ENCODE measurements at places on chromosomes 2 and 18.

DNA sequence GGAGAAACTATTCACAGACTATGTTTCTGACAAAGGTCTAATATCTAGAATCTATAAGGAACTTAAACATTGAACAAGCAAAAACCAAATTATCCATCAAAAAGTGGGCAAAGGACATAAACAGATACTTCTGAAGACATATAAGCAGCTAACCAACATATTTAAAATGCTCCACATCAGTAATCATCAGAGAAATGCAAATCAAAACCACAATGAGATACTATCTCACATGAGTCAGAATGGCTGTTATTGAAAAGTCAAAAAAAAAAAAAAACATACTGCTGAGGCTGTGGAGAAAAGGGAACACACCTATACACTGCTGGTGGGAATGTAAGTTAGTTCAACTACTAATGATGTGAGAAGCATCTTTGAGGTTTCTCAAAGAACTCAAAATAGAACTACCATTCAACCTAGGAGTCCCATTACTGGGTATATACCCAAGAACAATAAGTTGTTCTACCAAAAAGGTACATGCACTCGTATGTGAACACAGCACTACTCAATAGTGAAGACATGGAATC lies 220.4 kb upstream of the TFPI start:
- no peaks in the 10 kb centered on the region for H3K27me3 ChIP-seq
- no peak overlapping the region for H3K27ac ChIP-seq
- DNase-seq: no peak
- H3K4me3 ChIP-seq: no peak overlapping the region
- H3K4me1 ChIP-seq: no peaks in the 10 kb centered on the region
- H3K36me3 ChIP-seq: no peaks in the 10 kb centered on the region

GRCh38 chr2:134634054-134634753 lies 84.6 kb downstream of the TMEM163 start:
- no peak overlapping the region for H3K27ac ChIP-seq
- peaks cover 7% of the 10 kb centered on the region for H3K27me3 ChIP-seq
- H3K4me1 ChIP-seq: no peaks in the 10 kb centered on the region
- no peaks in the 10 kb centered on the region for H3K36me3 ChIP-seq

GRCh38 chr2:85792783-85793441 lies 39.1 kb downstream of the ATOH8 start:
- H3K27ac ChIP-seq: no peak overlapping the region
- no peaks in the 10 kb centered on the region for H3K27me3 ChIP-seq
- H3K4me1 ChIP-seq: peaks cover 8% of the 10 kb centered on the region
- peak; percentile 40 for DNase-seq
- H3K4me3 ChIP-seq: no peak overlapping the region

DNA sequence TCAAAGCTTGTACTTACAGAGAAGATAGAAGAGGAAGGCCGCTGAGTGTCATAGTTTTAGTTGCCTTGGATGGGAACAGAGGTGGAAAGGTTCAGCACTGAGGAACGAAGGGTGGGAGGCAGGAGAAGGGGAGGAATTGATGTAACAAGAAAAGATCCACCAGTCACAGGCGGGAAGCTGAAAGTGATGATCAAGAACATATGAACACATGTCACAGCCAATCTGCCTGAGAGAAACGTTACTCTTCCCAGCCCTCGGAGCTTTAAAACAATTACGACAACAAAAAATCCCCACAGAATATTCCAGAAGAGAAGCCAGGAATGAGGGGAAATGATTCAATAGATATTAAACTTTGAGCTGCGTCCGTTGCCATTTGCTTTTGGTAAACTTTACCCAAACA lies 87.1 kb downstream of the TSHZ1 start:
- H3K36me3 ChIP-seq: no peaks in the 10 kb centered on the region
- no peak for DNase-seq
- no peaks in the 10 kb centered on the region for H3K27me3 ChIP-seq
- H3K27ac ChIP-seq: no peak overlapping the region

DNA sequence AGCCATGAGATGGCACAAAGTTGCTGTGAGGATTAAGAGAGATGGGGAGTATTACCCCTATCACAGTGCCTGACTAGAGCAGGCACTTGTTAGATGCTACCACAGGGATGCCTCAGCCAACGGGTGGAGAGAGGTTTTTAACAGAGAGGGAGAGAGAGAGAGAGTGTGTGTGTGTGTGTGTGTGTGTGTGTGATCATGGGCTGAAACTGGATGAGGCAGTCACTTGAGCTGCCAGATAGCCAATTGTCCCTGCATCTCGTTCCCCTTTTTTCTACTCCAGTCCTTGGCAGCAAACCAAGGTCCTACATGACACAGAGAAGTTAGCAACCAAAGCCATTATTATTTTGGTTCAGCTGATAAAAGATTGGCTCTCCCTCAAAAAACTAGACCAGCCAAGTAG lies 3.0 kb downstream of the CD8A start:
- DNase-seq: no peak
- H3K4me3 ChIP-seq: no peak overlapping the region
- H3K36me3 ChIP-seq: no peaks in the 10 kb centered on the region
- H3K27ac ChIP-seq: no peak overlapping the region

GRCh38 chr18:75204732-75205513 lies 4.0 kb downstream of the PTGR3 start:
- no peak overlapping the region for H3K4me3 ChIP-seq
- H3K27ac ChIP-seq: no peak overlapping the region
- H3K36me3 ChIP-seq: no peaks in the 10 kb centered on the region
- peaks cover 54% of the 10 kb centered on the region for H3K27me3 ChIP-seq
- peaks cover 13% of the 10 kb centered on the region for H3K4me1 ChIP-seq

DNA sequence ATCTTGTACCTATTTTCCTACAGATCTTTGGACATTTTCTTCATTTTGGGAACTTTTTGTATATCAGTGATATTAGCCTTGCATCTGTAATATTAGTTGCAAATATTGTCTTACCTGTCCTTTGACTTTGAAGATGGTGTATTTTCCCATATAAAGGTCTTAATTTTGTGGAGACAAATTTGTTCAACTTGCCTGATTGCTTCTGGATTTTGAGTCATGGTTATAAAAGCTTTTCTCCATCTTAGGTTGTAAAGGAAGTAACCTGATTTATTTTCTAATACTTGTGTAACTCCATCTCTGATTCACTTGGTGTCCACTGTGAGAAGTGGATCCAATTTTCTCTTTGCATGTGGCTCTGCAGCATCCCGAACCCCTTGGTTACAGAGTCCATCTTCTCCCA lies 97.7 kb upstream of the OTOS start:
- no peak overlapping the region for H3K27ac ChIP-seq
- H3K4me3 ChIP-seq: no peak overlapping the region
- H3K4me1 ChIP-seq: no peaks in the 10 kb centered on the region
- no peaks in the 10 kb centered on the region for H3K36me3 ChIP-seq
- H3K27me3 ChIP-seq: peaks cover 7% of the 10 kb centered on the region

DNA sequence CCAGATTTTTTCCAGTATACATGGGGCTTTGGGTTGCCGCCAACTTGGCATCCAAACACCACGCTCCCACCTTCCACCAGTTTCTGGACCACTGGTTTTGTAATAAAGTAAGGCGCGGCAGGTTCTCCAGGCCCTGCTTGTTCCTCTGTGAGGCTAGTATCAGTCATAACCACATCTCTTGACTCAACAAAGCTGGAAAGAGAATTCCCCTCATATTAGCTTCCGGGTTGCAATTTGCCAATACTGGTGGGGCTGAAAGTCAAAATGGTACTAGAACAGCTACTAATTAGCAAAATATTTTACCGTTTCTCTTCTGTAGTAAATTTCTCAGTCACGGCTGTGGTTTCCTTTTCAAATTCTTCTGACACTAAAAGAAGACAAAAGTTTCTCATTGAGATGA lies 25.0 kb downstream of the TTN start:
- H3K4me1 ChIP-seq: no peaks in the 10 kb centered on the region
- DNase-seq: no peak
- no peaks in the 10 kb centered on the region for H3K36me3 ChIP-seq
- no peak overlapping the region for H3K4me3 ChIP-seq
- H3K27ac ChIP-seq: no peak overlapping the region

DNA sequence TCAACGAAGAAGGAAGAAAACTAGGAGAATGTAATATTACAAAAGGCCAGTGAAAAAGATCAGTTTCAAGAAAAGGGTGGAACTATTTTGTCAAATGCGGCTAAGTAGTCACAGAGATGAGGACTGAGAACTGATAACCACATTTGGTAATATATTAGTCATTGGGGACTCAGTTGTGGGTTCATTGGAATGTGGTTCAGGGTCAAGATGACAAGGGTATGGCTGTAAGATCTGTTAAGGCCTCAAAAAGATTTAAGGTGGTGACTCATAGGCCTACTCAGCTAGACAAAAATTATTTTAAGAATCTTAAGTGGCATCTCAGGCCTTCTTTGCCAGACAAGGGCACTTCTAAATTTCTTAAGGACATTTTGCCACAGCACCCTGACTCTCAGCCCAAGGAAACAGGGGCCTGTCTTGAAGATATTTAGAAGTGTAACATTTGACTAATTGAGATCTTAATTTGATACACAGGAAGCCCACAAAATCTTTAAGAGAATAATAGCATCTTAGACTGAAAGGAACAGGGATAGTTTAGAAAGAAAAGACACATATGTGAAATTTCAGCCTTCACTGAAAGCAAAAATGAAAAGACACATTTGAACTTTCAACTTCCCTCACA lies 81.3 kb downstream of the STRADB start:
- H3K27me3 ChIP-seq: no peaks in the 10 kb centered on the region
- no peaks in the 10 kb centered on the region for H3K36me3 ChIP-seq
- DNase-seq: peak; percentile 6
- no peak overlapping the region for H3K27ac ChIP-seq
- H3K4me3 ChIP-seq: no peak overlapping the region

DNA sequence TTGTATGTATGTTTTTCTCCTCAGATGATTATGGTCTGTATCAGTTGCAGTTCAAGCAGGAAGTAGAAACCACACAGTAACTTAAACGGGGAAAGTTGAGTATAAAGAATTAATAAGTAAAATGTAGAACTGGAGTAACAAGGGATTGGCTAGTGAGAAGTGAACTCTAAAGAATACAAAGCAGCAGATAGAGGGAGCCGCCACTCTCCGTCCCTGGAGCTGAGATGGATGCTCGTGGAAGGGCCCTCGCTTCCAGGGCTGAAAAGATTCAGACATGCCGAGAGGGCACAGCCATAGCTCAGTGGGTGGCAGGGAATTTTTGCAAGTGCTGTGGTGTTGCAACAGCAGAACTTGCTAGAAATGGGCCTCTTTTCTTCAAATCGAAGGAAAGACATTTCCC lies 155.8 kb downstream of the COL6A3 start:
- peak; percentile 14 for DNase-seq
- H3K4me1 ChIP-seq: peaks cover 8% of the 10 kb centered on the region
- no peak overlapping the region for H3K4me3 ChIP-seq
- H3K27ac ChIP-seq: no peak overlapping the region

DNA sequence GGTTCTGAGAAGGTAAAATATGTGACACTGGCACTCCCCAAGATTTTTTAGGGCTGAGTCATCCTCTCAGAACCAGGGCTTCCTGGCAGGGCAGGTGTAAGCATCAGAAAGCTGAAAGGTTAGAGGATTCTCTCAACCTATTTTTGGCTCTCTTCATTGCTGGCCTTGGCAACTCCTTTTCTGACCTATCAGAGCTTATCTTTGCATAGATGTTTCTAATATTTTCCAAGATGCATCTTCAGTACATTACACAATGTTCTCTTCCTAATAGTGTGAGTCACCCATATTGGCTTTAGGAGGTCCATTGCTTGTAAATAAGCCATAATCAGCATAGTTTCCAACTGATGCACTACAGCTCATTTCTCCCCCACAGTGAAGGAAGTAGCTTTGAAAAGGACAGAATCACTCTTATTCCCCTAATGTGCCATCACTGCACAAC lies 2008.4 kb upstream of the PIK3C3 start:
- H3K4me1 ChIP-seq: no peaks in the 10 kb centered on the region
- H3K27me3 ChIP-seq: no peaks in the 10 kb centered on the region
- DNase-seq: peak; percentile 42
- no peak overlapping the region for H3K4me3 ChIP-seq

GRCh38 chr2:39593439-39594393 lies 72.0 kb upstream of the TMEM178A start:
- peak; percentile 66 for DNase-seq
- H3K27me3 ChIP-seq: no peaks in the 10 kb centered on the region
- no peaks in the 10 kb centered on the region for H3K36me3 ChIP-seq
- H3K4me3 ChIP-seq: no peak overlapping the region

- H3K4me3 ChIP-seq: no peak overlapping the region
- peak; percentile 63 for DNase-seq
- H3K36me3 ChIP-seq: peaks cover 10% of the 10 kb centered on the region
- H3K27ac ChIP-seq: no peak overlapping the region
- H3K4me1 ChIP-seq: no peaks in the 10 kb centered on the region
- no peaks in the 10 kb centered on the region for H3K27me3 ChIP-seq
Measured at GRCh38 chr2:88590998-88591613, 36.2 kb downstream of the EIF2AK3 start.

DNA sequence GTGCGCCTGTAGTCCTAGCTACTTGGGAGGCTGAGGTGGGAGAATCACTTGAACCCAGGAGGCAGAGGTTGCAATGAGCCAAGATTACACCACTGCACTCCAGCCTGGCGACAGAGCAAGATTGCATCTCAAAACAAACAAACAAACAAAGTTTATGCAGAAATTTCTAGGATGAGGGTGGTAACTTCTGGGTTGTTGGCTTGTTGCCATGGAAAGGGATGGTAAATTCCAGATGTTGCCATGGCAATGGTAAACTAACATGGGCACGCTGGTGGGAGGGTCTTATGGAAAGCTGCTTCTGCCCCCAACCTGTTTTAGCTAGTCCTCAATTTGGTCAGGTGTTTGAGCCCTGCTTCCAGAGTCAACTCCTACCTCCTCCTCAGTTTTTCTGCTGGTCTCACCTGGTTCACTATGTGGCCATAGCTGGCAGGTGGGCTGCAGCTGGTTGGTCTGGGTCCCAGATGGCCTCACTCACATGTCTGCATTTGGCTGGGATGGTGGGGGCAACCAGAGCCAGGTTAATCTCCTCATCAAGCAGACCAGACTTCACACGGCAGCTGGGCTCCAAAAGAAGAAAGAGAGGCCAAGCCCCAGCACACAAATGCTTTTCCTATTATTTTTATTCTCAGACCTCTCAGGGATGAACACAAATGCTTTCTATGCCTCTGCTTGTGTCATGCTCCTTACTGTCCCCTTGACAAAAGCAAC lies 26.6 kb upstream of the TEX44 start:
- no peak for DNase-seq
- no peaks in the 10 kb centered on the region for H3K4me1 ChIP-seq
- no peaks in the 10 kb centered on the region for H3K36me3 ChIP-seq
- no peak overlapping the region for H3K4me3 ChIP-seq

- H3K27me3 ChIP-seq: no peaks in the 10 kb centered on the region
- H3K4me1 ChIP-seq: no peaks in the 10 kb centered on the region
- no peak for DNase-seq
- H3K4me3 ChIP-seq: no peak overlapping the region
- H3K36me3 ChIP-seq: no peaks in the 10 kb centered on the region
- H3K27ac ChIP-seq: no peak overlapping the region
Measured at GRCh38 chr2:11257078-11257477, 87.4 kb downstream of the ROCK2 start.
